WTC11 (cell line): ENCODE measurements at places on chromosomes 16 and 17. TPM values are rescaled to one million over a fixed set of nuclear protein-coding genes. Genes with fewer than 3 reads are reported as not detected.

The FXR2 gene
- 32.5 to 35.1 TPM (median 33.3 TPM) in 3 replicates for total RNA-seq

- DNase-seq, result no peak
Observed at GRCh38 chr16:73793260-73793659, 503.4 kb upstream of the PSMD7 start.

GRCh38 chr16:57955572-57956188, 15.2 kb downstream of the CNGB1 start:
- DNase-seq, result no peak

The RASL10B gene
- 17.4 to 25.4 TPM (median 25.3 TPM) in 3 replicates for total RNA-seq

DNA sequence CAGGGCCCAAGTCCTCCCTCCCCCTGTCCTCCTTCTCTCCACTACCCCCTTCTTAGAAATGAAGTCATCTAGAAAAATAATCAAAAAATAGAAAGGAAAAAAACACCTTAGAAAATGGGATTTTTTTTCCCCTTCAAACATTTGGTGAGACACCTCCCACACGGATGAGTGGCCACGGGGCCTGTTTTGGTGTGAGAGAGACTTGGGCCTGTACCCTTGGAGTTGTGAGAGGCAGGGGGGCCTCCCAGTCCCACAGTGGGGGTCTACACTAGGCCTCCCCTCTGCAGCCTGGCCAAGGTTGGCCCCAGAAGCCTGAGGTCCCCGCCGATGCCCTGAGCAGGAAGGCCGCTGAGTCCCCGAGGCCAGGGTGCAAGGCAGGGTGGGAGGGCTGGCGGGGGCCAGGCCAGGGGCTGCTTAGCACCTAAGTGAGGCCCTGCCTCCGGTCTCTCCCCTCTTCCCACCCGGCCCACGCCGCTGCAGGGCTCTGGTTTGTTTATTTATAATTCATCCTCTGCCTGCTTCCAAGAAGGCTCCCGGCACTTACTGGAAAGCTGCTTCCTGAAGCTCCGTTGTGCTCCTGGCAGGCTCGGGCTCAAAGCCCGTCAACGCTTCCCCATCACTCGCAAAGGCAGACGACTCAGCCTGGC, 26.4 kb downstream of the NPTX1 start:
- no peak for DNase-seq

The TBC1D3K gene
- not detected in 3 replicates for total RNA-seq

DNA sequence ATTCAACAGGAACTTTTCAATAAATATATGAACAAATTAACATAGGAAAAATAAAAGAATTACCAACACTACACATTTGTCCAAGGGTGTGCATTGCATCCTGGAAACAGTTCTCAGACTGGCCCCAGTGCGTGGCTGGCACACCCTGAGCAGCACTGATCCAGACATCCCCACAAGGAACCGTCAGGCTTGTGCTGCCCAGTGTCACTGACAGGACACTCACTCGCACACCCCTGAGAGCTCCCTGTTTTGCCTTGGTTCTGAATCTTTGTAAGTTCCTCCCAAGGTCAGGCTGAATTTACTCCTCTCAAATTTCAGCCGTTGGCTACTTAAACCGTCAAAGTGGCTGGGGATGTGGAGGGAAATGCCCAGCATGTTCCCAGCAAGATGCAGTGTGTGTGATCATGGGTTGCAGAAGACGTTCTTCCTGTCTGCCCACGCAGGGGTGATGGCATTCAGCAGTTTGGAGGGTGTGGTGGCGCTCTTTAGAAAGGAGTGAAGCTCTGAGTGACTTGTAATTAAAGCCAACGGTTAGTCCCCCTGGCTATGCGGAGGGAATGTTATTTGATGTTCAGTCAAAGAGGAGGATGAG, 1.7 kb downstream of the MT2A start:
- no peak for DNase-seq

DNA sequence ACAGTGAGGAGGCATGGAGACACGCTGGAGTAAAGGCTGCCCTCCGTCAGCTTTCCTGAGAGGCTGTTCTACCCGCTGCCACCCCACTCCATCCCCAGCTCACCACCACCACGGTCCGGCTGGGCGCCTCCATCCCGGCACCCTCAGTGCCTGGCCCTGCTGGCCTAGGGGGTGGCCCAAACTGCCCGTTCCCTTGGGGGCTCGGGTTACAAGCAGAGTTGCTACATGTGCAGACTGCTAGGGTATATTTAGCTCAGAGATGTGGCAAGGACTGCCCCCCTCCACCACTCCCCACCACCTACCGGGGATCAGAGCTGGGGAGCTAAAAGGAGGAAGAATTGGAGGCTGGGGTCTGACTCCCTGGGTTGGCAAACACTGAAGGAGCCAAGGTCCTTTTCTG, 4.1 kb downstream of the CACNB1 start:
- no peak for DNase-seq

The KRTAP4-6 gene
- not detected in 3 replicates for total RNA-seq

DNA sequence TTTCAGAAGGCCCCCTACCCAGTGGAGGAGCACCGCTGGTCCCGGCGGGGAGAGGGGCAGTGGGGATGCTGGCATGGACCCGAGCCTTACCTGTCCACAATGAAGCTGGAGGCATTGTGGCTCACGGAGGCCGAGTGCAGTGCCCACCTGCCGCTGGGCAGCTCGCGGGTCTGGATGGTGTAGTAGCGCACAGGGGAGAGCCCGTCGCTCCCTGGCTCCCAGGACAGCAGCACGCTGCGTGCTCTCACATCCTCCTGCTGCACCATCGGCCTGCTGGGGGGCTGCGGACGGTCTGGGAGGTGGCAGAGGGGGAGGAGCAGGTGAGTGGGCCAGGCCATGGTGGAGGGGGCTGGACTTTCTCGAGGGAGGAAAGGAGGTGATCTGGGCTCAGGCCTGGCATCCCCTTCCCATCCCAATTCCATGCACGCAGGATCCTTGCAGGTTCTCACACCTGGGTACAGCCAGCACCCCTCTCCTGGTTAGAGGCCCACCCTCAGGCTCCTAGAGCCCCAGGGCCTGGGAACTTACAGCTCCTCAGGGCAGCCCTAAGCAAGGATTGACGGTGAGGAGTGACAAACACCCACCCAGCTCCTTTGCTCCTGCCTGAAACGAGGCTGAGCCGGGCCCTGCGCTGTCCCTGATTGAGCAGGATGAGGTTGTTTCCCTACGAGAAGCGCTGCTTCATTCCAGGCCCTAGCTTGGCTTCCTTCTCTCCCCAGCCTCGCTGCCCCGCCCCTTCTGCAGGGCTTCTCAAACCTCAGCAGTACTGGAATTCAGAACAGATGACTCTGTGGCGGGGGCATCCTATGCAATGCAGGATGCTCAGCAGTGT, 76.2 kb upstream of the CDC42EP4 start:
- no peak for DNase-seq

DNA sequence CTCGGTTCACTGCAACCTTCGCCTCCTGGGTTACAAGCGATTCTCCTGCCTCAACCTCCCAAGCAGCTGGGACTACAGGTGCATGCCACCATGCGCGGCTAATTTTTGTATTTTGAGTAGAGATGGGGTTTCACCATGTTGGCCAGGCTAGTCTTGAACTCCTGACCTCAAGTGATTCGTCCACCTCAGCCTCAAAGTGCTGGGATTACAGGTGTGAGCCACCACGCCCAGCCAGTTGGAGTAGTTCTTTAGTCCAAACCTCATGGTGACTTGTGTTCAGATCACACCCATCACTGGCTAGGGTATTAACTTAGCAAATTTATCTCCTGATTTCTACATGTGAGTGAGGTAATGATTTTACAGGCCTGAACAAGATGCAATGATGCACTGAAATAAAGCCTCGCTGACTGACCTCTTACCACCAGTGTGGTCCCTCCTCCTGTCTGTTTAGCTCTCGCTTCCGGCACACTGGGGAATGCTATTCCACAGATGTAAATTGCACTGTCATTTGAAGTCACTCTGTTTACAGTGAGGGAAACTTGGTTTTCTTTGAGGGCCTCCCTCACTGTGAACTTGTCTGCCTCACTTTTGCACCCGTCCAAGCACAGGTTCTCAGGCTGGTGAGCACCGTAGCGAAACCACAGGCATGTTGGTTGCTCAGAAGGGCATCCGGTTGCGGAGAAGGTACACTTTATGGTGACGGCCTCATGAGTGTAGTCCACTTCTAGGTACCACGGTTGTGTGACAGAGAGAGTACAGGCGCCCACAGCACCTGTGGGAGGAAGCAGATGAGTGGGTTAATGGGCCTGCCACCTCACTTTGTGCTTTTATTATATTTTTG, 5.5 kb downstream of the IGSF6 start:
- DNase-seq, result no peak

The CCDC40 gene
- total RNA-seq, result 15.1 to 16.3 TPM (median 15.2 TPM) in 3 replicates

- peak; percentile 24 for DNase-seq
Observed at GRCh38 chr17:12730931-12731521, 58.3 kb upstream of the ARHGAP44 start.

DNA sequence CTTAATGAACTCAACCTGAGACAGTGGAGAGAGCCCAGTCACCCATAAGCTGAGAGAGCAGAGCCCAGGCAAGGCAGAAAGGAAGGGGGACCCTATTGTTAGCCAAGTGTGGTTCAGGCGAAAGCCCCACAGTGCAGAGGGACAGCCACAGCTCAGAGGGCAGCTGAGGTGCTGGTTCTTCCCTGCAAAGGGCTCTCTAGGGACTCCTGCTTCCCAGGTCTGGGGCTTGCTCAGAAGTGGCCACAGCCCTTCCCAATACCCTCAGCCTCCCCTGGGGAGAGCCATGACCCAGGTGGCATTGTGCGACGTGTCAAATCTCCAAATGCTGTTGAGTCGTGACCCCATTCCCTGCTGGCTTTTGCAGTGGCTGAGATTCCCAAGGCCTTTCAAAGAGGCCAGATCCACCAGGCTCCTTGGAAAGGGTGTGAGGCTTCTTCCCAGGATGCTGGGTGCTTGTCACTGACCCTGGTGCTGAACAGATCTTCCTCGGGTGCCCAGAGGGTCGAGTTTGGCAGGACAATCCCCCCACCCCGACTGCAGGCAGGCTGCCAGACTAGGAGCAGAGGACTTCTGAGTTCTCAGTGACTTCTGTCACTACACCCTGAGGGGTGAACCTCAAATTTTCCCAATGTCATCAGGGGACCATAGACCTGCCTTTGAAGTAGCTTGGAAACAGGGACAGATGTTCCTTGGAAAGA, 2.5 kb upstream of the CCL17 start:
- DNase-seq, result no peak

DNA sequence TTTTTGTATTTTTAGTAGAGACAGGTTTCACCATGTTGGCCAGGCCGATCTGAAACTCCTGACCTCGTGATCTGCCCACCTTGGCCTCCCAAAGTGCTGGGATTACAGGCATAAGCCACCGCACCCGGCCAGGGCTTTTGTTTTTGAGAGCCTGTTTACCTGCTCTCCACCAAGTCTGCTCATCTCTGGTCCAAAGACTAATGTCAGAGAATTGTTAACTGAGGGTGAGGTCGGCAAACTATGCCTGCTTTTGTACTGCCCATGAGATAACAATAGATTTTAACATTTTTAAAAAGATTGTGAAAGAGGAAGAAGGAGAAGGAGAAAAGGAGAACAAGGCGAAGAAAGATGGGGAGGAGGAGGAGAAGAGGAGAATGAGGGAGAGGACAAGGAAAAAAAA, 26.0 kb downstream of the TMEM238L start:
- no peak for DNase-seq

DNA sequence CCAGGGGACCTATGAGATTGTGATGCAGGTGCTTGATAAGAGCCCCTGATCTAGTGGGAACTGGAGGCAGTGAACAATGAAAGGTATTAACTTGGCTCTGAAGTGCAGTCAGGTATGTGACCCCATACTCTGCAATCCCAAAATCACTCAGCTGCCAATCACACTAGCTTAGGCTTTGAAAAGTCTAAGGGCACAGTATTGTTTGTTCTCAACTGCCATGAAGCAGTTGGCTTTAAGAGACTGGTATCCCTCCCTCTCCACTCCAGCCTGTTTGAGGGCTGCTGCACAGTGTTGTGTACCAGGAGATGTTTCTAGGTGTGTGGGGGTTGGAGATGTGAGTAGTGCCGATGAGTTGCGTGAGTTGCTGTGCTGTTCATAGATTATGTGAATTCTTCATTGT, 2.4 kb downstream of the YPEL2 start:
- no peak for DNase-seq

GRCh38 chr16:23141959-23142740, 7.1 kb downstream of the USP31 start:
- DNase-seq, result no peak

DNA sequence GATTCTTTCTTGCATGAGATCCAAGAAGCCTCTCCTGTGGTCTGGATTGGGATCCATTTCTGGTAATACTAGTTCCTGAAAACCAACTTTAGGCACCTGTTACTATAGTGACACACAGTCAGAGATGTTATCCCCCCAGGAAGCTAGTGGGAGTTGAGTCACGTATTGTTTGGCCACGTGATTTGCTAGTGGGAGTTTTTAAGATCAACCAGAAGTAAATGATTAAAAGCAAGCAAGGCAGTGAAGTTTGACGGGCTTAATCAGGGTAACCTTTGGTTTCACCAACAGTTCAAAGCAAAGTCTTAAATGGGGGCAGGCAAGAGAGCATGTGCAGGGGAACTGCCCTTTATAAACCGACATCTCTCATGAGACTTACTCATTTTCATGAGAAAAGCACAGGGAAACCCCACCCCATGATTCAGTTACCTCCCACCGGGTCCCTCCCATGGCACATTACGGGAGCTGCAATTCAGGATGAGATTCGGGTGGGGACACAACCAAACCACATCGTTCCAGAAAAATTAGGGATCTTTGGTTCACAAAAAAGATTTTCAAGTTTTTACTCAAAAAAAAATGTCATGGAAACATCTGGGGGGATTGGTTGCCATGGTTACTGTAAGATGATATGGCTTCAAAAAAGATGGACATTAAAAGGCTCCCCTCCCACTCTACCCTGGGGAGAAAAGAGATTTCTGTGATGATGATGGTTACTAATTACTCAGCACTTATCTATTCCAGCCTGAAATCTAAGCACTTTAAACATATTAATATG, 483.1 kb upstream of the ERCC4 start:
- DNase-seq, result no peak
